ENCODE measurements at places on chromosomes 1 and 21.

GRCh38 chr21:43778469-43779335, 2.6 kb upstream of the CSTB start:
- no peak for DNase-seq

- no peak for DNase-seq
These were observed 54.4 kb upstream of the SCMH1 start for GRCh38 chr1:41296506-41296905.

DNA sequence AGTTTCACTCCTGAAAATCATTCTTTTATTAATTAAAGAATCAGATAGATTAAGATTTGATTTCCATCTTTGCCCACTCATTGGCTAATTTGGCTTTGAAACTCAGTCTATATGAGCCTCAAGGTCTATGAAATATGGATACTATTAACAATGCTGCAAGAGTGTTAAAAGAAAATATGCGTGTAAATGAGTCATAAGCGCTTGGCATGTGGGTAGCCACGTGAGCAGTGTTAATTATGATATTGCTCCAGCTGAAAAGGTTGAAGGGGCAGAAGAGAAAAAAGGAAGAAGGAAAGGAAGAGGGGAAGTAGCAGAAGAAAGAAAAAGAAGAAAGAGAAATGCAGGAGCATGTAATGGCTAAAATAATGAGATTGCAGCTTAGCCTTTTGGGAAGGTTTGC, 151.4 kb downstream of the CHRM3 start:
- no peak for DNase-seq

- no peak for DNase-seq
These were observed 32.6 kb downstream of the OR2G3 start for GRCh38 chr1:247638011-247638410.

- no peak for DNase-seq
These were observed 8.9 kb upstream of the TADA1 start for GRCh38 chr1:166884971-166885370.

- no peak for DNase-seq
These were observed 2.4 kb downstream of the IFT25 start for GRCh38 chr1:53943090-53943489.

DNA sequence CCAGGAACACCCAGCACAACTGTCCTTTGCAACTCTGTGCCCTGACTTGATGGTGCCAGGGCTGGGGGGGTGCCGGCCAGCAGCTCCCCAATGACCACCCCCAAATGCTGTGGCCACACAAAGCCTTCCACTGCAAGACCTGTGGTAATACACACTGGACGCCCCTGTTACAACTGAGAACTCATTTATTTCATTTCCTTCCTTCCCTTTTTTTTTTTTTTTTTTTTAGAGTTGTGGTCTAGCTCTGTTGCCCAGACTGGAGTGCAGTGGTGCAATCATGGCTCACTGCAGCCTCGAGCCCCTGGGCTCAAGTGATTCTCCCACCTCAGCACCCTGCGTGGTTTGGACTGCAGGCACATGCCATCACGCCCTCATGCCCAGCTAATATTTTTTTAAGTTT, 25.2 kb downstream of the TP73 start:
- no peak for DNase-seq
